ENCODE measurements at places on chromosomes 5 and 9.

GRCh38 chr9:84121991-84122523 is 141.5 kb downstream of the RMI1 start:
- DNase-seq = no peak

DNA sequence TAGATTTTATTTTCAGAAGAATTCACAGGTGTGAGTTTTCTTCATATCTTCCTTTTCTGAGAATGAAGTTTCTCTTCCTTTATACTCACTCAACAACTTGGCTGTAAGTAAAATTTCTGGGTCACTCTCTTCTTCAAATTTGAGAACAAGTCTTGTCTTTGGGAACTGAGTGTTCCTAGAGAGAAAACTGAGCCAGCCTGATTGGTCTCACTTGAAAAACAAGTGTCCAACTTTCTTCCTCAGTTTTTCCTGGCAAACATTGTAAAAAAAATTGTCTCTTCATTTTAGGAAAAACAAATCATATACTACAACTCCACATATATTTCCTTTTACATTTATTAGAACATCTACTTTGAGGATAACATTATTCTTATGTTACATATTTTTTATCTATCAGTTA is 156.1 kb upstream of the GHR start:
- DNase-seq = no peak

GRCh38 chr5:176155922-176156359 is 82.3 kb upstream of the SIMC1 start:
- no peak for DNase-seq

DNA sequence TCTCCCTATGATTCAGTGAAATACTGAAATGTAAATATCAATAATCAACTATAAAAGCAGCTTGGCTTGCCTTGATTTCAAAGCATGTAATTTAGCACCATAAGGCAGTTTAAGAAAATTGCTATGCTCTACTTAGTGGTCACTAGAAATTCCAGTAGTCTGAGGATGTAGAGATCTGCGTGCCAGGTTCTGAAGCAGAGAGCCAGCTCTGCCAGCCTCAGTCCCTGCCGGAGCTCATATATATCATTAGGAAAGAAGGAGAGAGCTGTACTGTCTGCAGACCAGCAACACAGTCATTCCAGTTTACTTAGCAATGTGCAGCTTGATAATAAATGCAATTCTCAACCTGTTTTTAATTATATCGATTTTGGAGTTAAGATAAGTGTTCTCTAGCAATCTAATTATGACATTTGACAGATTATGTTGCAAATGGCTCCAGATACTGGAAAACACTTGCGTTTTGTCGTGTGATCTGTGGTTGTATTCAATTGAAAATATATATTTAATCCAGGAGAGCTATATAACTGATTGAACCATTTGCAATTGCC is 540.5 kb downstream of the CTNND2 start:
- DNase-seq = no peak

DNA sequence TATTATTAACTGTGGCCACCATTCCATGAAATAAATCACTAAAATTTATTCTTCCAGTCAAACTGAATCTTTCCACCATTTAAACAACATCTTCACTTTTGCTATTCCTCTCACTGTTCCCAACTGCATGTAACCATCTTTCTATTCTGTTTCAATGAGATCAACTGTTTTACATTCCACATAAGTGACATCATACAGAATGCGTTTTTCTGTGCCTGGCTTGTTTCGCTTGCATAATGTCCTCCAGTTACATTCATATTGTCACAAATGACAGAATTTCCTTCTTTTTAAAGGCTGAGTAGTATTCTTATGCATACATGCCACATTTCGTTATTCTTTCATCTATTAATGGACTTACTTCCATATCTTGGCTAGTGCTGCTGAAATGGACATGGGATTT is 738.2 kb downstream of the SEMA5A start:
- no peak for DNase-seq

GRCh38 chr9:129026442-129027223 is 1.5 kb downstream of the SH3GLB2 start:
- DNase-seq = no peak

DNA sequence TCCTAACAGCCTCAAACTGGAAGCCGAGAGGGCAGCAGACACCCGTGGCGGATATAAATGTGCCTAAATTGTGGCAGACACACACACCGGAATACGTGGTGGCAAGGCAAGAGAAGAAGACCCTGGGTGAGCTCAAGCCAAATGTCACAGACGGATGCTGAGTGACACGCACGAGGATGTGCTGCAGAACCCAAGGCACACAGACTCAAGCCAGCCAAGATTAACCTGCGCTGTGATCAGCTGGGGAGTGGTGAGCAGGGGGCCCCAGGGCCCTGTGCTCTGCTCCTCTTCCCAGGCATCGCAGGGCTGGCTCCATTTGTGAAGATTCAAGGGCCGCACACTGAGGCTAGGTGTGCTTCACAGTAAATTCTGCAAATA is 16.4 kb downstream of the SEMA4D start:
- DNase-seq = no peak

DNA sequence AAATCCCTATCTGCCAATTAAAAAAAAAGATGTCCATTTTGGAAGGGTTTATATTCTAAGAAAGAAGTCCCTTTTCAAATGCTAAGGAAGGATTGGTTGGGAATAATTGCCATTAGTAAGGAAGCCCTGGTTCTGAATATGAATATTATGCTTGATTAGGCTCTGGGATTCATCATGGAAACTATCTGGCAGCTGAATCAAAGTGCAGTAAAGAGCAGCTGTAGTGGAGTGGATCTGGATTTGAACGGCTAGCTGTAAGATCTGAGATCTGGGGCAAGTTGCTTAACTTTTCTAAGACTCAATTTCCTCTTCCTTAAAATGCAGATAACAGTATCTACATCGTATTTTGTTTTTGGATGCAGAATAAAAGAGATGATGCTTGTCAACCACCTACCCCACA is 10.5 kb downstream of the IL12B start:
- DNase-seq = no peak

- DNase-seq = no peak
These were observed 339.4 kb downstream of the PRELID2 start for GRCh38 chr5:145495741-145496140.

DNA sequence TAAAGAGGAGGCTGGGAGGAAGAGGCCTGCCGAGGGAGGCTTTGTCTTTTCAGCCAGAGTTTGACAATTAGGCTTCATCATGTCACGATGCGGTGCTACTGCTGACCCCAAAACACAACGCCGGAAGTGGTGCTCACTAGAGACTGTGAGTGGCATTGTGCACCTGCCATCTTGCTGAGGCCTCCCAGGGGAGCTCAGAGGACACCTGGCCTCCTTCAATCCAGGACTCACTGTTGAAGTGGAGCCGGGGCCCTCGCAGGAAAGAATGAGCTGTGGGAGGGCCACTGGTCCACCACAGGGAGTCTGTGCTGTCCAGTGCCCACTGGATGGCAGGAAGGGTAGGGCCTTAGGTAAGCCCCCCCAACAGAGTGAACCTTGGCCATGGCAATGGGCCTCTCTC is 12.7 kb upstream of the SLC25A48 start:
- DNase-seq = no peak

- DNase-seq = peak; percentile 14
These were observed 62.0 kb downstream of the ANKH start for GRCh38 chr5:14809369-14810155.
